Right lung (tissue), 10 donors: ENCODE measurements at places on chromosomes 11 and 22. TPM values are rescaled to one million over a fixed set of nuclear protein-coding genes. Genes with fewer than 3 reads are reported as not detected.

GRCh38 chr22:26735019-26735409 lies 77.6 kb downstream of the MIAT start:
- no peak for DNase-seq

DNA sequence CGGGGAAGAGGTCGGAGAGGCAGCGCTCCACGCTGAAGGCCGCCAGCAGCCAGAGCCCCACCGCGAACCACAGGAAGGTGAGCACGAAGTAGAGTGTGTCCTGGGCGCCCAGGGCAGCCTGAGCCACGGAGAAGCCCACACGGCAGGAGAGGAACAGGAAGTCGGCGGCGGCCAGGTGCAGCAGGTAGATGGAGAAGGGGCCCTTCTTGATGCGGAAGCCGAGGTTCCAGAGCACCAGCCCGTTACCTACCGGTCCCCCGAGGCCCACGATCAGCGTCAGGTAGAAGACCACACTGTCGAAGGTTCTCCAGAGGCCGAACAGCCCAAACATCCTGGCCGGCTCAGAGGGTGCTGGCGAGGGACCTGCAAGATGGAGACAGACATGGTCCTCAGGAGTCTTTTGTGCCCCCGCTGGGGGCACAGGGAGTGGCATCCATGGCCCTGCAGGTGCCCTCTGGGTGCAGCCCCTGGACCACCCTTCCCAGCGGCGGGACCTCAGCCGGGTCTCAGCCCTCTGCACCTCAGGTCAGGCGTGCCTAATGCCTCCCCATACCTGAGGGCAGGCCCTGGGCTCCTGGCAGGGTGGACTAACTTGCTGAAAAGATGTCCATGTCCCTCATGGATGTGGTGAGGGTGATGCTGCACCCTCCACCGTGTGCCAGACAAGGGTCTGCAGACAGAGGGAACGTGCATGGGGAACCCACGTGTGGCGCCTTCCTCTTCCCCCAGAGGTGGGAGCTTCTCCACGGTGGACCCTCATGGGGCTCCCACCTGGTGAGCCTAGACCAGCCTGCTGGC lies at the start of gene MRGPRG:
Gene MRGPRG, minus strand, starts transcription at position 331 of the 798 bp plus-strand sequence. Its CDS starts 0 bp downstream, at position 331.
- DNase-seq = no peak

The C11orf52 gene
- 11.5 TPM for polyA plus RNA-seq

- peak; percentile 6 for DNase-seq
These were observed 4.4 kb downstream of the SEC14L6 start for GRCh38 chr22:30541961-30542810.
